ENCODE measurements at places on chromosomes 1 and 21. TPM values are rescaled to one million over a fixed set of nuclear protein-coding genes. Genes with fewer than 3 reads are reported as not detected.

The MAN1C1 gene
- polyA plus RNA-seq = 12.4 TPM

GRCh38 chr21:43754948-43755781 lies 20.9 kb downstream of the CSTB start:
- no peak for DNase-seq

- no peak for DNase-seq
Measured at GRCh38 chr1:10528066-10529014, 53.6 kb downstream of the PEX14 start.

DNA sequence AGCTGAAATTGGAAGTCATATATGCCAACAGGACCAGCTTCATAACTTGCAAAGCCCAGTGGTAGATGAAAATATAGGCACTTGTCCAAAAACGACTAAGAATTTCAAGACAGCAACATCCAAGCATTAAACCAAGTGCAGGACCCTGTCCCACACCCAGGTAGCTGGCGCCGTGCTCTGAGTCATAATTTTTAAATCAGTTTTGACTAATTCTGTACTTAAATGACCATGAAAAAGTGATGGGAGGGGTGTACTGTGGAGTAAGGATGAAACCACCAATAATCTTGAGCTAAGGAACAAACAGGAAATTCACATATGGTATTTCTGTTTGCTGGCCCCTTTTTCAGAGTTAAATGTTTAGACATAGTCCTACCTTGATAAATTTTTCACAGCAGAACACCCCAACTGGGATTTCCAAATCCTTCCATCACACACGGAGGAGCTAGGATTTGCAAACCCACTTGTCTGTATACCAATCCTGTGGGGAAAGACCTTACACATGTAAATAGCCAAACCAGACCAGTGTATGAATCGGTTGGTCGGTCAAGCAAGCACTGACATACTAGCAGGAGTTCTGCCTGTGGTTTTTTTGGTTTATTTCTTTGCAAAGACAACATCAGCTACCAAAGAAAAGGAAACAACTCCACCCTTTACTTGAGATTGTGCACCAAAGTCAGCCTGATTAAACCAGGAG lies 235.7 kb upstream of the RAB4A start:
- no peak for DNase-seq

GRCh38 chr1:151756291-151756690 lies 7.0 kb downstream of the MRPL9 start:
- no peak for DNase-seq

The OR2T11 gene
- polyA plus RNA-seq = not detected

GRCh38 chr1:43993206-43993914 lies 2.0 kb downstream of the CCDC24 start:
- DNase-seq = no peak

The APOBEC4 gene
- not detected for polyA plus RNA-seq

GRCh38 chr21:42980312-42981213 lies 6.2 kb downstream of the PKNOX1 start:
- no peak for DNase-seq

GRCh38 chr1:111496398-111496797 lies 7.0 kb downstream of the ADORA3 start:
- DNase-seq = no peak

The BRDT gene
- polyA plus RNA-seq = not detected

The SLC26A9 gene
- 0.48 TPM for polyA plus RNA-seq

DNA sequence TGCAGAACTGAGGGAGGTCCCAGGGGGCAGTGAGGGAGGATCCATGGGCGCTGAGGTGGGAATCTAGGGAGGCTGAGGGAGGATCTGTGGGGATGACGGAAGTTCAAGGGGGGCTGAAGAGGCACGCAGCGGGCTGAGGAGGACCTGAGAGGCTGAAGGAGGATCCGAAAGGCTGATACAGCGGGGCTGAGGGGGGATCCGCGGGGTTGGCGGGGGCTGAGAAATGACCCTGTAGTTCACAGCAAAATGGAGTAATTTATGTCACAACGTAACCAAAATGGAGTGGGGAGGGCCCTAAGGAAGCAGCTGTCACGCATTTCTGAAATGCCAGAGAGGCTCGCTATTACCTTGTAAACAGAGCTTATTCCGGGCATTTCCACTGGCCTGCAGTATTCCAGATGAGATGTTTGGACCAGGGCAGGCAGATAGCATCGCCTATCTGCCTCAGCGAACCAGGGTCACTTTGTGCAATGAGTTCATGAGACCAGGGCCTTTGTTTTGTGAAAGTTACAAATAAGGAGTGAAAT lies 926 bp upstream of the MRPL55 start:
- DNase-seq = no peak

DNA sequence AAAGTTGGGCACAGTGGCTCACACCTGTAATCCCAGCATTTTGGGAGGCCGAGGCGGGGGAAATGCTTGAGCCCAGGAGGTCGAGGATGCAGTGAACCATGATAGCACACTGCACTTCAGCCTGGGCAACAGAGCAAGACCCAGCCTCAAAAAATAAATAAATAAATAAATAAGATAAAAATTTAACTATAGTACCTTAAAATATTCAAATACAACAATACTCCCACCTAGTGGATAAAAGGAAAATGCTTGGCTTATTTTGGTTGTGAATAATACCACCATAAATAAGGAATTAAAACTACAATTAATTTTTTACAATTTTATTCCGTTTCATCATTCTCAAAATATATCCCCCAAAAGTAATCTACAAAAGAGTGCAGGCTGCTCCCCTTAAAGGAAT lies 8.1 kb downstream of the PSMG1 start:
- no peak for DNase-seq

The EPS8L3 gene
- 0.62 TPM for polyA plus RNA-seq

GRCh38 chr1:239858529-239858928 lies 233.2 kb upstream of the FMN2 start:
- no peak for DNase-seq

DNA sequence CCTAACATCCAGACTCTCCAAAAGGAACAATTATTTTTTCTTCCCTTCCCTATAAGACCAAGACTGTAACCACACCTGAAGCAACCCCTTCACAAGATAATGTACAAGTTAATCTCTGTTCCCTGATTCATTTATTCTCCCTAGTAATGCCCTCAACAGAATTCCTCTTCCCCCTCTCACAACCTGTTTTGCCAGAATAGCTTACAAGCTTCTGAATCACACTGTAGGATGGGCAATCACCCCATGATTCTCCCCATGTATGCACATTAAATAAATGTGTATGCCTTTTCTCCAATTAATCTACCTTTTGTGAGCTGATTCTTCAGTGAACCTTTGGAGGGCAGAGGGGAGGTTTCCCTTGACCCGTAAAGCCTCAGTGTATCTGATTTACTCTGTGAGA lies 20.9 kb upstream of the RNF11 start:
- no peak for DNase-seq

The SH3BGR gene
- polyA plus RNA-seq = 2.5 TPM

DNA sequence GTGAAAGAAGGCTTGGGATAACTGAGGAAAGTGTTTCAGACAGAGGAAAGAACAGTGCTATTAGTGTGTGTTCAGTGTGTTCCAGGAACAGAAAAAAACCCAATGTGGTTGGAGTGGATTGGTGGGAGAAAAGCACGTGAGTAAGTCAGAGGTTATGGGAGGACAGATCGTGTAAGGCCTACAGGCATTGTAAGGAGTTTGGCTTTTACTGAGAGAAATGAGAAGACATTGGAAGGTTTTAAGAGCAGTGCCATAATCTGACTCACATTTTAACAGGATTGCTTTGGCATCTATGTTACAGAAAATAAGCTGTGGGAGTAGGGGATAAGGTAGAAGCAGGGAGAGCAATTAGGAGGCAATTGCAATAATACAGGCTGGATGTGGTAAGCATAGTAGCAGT lies 4.8 kb downstream of the ARPC5 start:
- DNase-seq = no peak

DNA sequence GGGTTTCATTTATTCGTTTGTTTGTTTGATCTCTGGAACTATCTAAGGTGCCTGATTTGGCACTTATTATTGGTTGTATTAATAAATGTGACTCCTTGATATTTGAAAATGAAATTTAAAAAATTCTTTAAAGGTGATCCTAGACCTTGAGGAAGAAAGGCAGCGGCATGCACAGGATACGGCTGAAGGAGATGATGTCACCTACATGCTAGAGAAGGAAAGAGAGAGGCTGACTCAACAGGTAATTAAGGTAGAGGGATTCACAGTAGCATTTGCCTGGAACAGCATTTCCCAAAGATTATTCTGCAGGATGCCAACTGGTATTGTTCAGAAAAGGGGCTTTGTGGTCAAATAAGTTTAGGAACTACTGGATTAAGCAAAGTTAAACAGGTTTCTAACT lies 54.4 kb upstream of the WNT2B start:
- DNase-seq = no peak

GRCh38 chr1:38047603-38048141 lies 1.1 kb upstream of the POU3F1 start:
- DNase-seq = no peak

The LRRC71 gene
- 0.63 TPM for polyA plus RNA-seq

The PDE9A gene
- 54.3 TPM for polyA plus RNA-seq

DNA sequence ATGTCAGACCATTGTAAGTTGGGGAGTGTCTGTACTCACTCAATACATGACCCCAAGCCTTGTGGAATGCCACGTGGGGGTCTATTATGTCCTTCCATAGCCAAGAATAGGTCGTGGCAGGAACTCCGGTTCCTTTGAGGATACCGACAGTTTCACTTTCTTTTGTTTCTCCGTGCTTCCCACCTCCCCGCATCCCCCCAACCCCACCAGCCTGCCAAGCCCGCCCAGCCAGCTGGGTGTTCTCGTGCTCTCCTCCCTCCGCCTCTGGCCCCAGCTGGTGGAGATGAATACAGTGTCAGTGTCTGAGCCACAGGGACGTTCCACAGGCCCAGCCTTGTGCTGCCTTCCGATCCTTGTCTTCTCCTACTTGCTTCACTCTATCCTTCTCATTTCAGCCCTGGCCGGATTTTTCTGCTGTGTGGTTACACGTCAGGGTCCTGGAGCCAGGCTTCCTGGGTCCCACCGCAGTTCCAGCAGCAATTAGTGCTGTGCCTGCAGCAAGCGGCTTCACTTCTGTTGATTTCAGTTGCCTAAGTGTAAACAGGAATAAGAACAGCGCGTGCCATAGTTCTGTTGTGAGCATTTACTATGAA lies 4.1 kb upstream of the AGTRAP start:
- DNase-seq = no peak

- no peak for DNase-seq
Measured at GRCh38 chr1:246629030-246629429, 62.8 kb downstream of the CNST start.

DNA sequence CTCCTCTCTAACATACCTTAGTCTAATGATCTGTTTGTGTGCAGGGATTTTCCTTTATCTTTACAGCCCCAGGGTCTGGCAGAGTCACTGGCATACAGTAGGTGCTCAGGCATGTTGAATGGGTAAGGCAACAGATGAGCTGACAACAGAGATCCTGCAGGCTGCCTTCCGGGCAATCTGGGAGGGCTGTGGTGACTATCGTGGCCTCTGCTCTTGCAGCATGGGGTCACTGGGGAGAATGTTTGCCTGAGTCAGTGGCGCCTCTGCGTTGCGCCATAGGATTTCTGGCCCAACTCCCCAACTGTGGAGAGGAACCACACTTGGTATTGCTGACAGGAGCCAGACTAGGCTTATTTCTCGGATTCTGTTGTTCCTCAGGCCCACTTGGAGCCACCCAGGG lies 93.8 kb downstream of the LAMC2 start:
- no peak for DNase-seq

The PLEKHN1 gene
- 0.40 TPM for polyA plus RNA-seq

DNA sequence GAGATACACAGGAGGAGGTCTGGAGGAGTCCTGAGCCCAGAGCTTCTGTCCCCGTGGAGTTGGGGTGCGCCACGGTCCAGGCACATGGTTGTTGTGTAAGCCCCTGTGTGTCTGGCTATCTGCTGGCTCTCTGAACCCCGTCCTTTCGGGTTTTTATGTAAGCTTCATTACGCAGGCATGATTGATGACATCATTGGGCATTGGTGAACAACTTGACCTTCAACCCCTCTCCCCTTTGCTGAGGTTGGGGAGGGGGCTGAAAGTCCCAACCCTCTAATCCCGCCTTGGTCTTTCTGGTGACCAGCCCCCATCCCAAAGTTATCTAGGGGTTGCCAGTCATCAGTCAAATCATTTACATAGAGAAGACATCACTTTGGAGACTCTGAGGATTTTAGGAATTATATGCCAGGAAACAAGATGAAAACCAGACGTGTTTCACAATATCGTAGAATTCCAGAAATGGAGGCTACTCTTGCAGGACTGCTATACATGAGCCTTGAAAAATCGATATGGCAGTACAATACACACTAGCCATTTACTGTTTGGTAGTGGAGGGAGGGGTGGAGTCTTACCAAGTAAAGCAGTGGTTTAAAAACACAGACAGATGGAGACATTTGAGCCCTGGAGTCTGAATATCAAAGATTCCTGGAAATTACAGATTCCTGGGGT lies 69.8 kb upstream of the SCAF4 start:
- DNase-seq = no peak

DNA sequence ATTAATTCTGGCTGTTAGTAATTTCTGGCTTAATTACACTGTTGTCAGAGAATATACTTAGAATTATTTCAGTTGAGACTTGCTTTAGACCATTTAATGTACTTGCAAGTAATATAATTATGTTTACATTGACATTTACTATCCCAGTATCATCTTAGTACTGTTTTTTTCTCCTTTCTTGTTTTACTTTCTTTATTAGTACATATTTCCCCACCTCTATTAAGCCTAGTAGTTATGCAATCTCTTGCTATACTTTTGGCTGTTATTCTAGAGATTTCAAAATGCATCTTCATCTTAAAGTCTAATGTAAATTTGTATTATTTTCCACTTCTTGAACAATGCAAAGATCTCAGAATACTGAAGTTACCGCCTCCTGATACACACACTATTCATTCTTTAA lies 24.4 kb downstream of the BRWD1 start:
- DNase-seq = no peak

GRCh38 chr1:109112056-109112651 lies 1.8 kb upstream of the ELAPOR1 start:
- no peak for DNase-seq

GRCh38 chr1:220905650-220906560 lies 26.7 kb downstream of the HLX start:
- DNase-seq = no peak

GRCh38 chr1:82091265-82091664 lies 290.5 kb downstream of the ADGRL2 start:
- DNase-seq = no peak

GRCh38 chr1:199101139-199101538 lies 462.3 kb downstream of the PTPRC start:
- no peak for DNase-seq

DNA sequence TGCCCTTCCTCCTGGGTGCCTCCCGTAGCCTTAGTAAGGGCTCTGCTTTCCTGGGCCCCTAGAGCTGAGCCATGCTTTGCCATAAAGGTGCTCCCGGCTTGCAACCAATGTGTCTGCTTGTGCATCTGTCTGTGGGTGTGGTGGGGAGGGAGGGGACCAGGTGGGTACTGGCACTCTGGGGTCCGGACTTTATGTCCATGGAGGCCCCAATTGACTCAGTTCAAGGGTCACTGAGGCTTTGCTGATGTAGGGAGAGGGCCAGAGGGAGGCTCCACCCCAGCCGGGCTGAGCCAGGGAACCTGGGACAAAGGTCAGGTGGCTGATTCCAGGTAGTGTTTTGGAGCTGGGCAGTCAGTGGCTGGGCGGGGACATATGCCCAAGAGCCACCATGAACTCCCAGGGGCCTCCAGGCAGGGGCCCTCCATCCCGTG lies 15.0 kb downstream of the TNFRSF25 start:
- DNase-seq = no peak

The C1orf87 gene
- polyA plus RNA-seq = 0.39 TPM

The UBIAD1 gene
- 15.5 TPM for polyA plus RNA-seq

GRCh38 chr1:201145132-201145531 lies 9.1 kb downstream of the TMEM9 start:
- DNase-seq = no peak

The SFT2D2 gene
- polyA plus RNA-seq = 17.7 TPM

The SYCP1 gene
- 0.44 TPM for polyA plus RNA-seq
